ENCODE measurements at places on chromosomes 12 and 14.
A peak's percentile ranks its signal among the peaks of the same experiment; 100 is the strongest.

- peak; percentile 24 for DNase-seq
Observed at GRCh38 chr12:131007031-131007739, 53.5 kb downstream of the ADGRD1 start.

- no peak for DNase-seq
Observed at GRCh38 chr14:55843718-55844403, 263.9 kb downstream of the KTN1 start.

GRCh38 chr12:46396826-46397225 is 24.3 kb upstream of the SLC38A2 start:
- no peak for DNase-seq

GRCh38 chr12:8890313-8891085 is 23.8 kb upstream of the PHC1 start:
- DNase-seq, result peak; percentile 53

GRCh38 chr12:67940780-67941243 is 48.4 kb upstream of the IFNG-AS1 start:
- peak; percentile 54 for DNase-seq

GRCh38 chr12:88361493-88361892 is 218.8 kb downstream of the KITLG start:
- DNase-seq, result no peak

- no peak for DNase-seq
Observed at GRCh38 chr14:88698651-88699050, 94.1 kb downstream of the EML5 start.

GRCh38 chr14:55433880-55434804 is 6.3 kb downstream of the TBPL2 start:
- no peak for DNase-seq

DNA sequence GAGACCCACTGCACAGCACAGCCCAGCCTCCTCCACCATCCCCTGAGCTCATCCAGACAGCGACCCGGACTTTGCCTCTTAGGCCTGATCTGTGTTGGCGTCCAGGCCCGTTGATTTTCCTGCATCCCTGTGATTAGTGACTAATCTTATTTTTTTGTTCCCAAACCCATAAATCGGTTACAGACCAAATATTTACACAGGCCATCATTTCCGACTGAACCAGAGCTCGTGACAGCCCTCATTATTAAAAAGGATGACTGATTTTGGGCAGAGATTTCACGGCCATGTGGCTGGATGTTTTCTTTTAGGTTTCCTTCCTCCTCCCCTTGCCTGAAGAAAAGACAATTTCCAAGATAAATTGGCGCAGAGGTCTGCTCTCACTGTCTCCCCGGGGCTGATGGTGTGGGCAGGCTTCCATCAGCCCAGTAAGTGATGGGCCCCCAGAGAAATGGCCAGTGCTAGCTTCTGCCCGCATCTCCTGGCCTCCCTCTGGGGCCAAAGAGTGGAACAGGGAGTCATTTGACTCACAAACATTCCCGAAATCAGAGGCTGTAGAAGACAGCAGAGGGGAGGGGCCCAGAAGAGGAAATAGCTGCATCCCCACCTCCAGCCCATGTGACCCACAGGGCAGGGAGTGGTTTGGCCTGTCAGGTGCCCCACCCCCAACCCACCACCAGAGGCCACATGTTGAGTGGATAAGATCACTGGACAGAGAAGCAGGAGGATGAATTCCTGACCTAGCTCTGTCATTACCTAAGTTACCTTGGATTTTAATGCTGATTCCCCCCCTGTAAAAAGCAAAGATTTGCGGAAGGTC is 283.5 kb downstream of the KSR2 start:
- no peak for DNase-seq

DNA sequence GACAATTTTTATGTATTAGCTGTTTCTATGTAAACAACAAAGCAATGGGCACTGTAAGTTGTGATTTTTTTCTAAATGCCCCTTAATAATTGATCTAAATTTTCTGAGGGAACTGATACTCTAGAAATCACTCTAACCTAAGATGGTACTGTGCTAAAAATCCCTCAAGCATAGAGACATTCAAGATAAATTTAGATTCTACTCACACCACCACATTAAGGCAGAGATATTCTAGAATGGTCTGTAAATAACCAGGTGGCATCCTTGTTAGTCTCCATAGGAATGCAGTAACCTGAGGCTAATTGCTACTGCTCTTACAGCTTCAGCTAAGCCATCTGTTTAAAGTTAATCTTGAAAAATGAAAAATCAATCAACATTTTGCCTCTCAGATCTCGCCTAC is 87.3 kb downstream of the SLC41A2 start:
- DNase-seq, result no peak

DNA sequence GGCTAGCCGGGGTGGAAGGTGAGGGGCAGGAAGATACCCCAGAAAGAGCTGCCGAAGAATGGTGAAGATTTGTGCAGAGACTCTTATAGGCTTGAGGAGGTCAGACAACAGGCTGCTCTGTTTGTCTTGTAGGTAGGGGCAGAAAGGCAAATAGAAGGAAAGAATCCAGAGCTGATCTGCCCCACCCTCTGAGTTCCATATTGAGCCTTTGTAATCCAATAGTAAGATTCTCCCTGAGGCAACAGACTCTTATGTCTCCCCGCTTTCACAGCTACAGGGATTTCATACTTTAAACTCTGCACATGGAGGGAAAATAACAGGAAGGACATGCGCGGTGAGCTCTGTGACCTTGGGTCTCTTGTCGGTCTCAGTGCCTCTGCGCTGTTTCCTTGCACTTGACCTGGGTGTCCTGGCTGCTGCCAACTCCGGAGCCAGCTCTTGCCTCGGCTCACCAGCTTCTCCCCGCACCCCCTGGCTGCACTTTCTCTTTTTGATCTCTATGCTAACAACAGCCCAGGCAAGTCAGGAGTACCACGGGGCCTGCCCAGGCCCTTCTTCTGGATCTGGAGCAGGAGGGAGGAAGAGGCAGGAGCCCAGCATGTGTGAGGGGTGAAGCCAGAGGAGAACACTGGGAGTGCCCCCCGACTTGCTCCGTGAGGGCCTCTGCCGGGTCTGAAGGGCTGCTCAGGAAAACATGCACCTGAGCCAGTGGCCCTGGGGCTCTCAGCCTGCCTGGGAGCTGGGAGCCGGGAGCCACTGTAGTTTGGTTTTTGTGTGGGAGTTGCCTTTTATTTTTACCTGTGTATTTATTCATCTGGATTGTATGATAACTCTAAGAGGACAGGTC is 75.8 kb downstream of the PPP1R36 start:
- no peak for DNase-seq

Measured in pons (tissue), 1 donor.